ENCODE measurements at places on chromosomes 7 and 10.

DNA sequence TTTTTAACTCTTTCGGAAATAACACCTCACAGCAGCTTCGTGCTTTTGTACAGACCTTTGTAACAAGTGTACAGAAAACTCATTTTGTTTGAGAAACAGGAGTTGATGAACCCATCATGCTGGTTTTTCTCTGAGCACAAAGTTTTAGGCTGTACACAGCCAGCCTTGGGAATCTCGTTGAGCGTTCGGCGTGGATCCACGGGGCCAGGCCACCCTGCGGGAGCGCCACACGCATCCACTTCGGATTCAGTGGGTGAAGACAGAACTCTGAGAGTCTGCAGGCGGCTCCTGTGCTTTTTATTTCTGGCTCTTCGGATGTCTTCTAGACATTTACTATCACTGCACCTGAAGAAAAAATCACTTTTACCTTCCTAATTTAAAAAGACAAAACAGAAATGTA lies 131.2 kb downstream of the SMURF1 start:
- no peak for DNase-seq

DNA sequence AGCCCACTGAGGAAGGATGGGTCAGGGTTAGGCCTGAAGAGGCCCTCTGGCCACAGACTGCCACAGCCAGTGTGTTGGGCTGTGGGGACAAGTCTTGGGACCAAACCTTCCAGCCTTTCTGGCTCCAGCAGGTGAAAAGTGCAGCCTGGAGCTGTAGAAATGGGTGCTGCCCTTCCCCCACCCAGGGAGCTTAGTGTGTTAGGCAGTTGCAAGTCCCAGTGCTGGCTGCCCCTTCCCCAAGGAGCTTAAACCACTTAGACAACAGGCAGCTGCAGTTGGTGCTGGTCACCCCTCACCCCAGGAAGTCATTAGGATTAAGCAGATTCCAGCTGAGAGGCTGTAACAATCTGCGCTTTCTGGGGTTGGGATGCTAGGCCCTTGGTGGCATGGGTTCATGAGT lies 563.3 kb downstream of the NRG3 start:
- no peak for DNase-seq

DNA sequence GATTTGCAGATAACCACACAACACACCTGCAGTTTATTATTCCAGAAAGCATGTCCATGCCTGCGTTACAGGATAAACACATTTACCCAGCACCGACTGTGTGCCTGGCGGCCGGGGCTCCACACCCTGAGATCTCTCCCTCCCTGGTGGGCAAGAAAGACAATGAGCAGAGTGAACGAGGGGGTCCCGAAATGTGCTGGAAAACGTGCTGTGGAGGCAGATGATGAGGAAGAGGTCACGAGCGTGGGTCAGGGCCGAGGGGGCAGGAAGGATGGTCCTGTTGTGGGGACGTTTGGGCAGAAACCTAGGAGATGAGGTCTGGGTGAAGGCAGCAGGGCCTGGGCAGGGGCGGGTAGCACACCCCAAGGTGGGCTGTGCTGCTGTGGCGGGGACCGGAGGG lies 86.9 kb downstream of the DYNC2I1 start:
- DNase-seq = no peak

DNA sequence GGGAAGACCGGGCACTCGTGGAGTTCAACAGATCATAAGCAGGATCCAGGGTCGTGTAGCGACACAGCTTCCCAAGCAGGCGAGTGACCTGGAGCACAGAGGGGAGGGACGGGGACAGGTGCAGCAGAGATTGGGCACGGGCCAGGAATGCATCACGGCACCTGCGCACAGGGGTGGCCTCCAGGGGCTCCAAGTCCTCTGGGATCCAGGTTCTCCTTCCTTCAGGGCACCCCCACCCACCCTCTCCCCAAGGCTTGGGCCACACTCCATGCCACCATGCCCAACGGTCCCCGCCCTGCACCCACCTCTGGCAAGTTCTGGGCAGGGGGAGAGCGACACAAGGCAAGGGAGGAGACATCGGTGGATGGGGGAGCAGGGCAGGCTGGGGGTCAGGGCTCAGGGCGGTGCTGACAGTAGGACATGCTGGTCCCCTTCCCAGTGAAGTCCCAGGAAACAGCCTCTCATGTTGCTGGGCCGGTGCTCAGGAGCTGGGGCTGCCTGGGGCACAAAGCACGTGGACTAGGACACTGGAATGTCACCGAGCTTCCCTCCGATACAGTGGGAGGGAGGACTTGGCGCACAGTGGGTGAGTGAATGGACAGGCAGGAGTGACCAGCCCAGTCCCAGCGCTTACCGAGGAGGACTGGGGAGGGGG lies 597.3 kb downstream of the PTPRN2 start:
- no peak for DNase-seq
